ENCODE measurements at places on chromosomes 1 and 21.

DNA sequence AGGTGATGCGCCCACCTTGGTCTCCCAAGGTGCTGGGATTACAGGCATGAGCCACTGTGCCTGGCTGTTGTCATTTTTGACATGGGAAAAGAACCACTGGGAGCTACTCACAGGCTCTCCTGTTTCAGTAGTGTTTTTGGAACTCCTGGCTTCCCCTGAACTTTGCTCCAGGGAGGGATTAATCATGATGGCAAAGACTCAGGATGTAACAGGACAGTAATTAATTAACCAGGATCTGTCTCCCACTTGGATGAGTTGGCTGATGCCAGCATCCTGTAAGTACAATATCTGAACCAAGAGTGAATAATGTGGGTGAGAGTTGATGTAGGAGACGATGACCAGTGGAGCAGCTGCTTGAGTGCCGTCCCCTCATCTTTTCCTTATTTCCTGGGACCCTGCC lies 4.9 kb downstream of the SFT2D2 start:
- no peak for DNase-seq

DNA sequence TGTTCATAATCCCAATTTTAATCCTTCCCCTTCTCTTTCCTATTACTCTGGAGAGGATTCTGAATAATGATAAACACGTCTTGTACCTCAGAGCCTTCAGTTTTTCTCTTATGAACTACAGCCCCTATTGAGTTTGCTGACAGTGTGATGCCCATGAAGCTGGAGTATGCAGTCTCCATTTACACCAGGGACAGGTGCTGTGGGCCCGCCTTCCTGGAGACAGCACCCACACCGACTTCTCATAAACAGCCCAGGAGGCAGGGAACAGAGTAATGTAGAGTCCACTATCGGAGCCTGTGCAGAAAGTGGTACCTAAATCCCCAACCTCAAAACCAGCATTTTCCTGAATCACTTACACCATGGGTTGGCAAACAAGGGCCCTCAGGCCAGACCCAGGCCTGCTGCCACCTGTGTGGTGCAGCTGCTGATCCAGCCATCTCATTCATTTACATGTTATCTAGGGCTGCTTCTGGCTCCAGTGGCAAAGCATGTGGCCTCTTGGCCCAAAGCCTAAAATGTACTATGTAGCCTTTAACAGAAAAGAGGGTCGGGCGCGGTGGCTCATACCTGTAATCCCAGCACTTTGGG lies 95.1 kb upstream of the KRTAP19-8 start:
- no peak for DNase-seq

DNA sequence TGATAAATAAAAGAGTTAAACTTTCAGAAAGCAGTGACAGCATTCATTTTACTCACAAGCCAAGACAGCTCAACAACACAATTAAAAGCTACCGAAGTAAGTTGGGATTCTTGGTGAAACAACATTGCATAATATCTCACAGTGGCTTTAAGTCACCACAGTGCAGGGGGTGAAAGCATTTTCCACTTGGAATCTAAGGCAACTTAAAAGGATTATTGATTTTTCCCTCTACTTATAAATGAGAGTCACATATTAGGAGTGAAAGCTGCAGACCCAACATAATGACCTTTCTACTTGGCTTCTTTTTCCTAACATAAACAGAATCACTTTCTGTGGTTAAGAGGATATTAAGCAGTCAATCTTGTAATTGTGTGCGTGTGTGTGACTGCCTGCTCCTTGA lies 536.6 kb upstream of the CXADR start:
- no peak for DNase-seq

DNA sequence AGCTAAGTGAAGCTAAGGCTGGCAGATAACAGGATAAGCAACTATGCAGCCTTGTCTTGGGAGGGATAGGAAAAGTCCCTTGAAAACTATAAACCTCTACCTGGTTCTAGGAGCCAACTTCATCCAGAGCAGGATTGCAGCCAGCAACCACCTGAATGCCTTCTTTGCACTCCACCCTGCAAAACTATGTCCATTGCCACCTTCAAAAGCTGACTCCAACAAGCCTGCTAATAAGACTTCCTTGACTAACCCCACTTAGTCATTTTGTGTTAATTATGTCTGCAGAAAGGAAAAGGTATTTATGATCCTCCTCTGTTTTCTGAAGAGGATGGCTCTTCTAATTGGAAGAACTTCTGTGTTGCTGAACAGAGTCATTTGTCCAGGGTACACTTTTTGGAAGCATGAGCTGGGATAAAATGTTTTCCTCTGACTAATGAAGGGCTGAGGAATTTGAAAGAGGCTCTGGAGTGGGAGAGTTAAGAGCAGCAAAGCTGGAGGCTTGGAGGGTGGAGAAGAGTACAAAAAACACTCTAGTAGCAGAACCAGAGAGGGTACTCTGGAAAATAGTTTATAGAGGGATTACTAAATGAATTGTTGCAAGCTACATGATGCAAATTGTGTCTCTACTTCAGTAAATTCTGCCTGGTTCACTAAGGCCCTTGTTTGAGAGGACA lies 9.6 kb upstream of the RIMKLA start:
- no peak for DNase-seq

GRCh38 chr21:21230672-21231071 lies 232.5 kb downstream of the NCAM2 start:
- DNase-seq, result no peak

DNA sequence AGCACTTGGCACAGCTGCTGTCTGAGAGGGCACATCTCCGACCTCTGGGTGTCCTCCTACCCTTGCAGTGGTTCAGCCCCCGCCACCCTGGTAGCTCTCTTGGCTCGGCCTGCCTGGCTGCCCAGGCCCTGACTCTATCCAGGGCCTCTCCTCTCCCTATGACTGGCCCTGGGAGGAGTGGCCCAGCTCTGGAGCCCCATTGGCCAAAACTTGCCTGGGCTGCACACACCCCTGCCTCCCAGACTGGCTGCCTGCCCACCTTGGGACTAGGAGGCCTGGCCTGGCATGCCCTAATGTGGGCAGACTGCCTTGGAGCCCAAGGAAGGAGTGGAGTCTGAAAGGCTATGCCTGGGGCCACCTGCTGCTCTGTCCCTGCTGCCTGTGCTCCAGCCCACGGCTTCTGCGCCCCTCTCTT lies 33.6 kb downstream of the ACOT11 start:
- DNase-seq, result no peak

GRCh38 chr1:102578804-102579203 lies 529.5 kb downstream of the COL11A1 start:
- DNase-seq, result no peak

GRCh38 chr1:197774466-197775281 lies 606 bp downstream of the DENND1B start:
- peak; percentile 70 for DNase-seq

DNA sequence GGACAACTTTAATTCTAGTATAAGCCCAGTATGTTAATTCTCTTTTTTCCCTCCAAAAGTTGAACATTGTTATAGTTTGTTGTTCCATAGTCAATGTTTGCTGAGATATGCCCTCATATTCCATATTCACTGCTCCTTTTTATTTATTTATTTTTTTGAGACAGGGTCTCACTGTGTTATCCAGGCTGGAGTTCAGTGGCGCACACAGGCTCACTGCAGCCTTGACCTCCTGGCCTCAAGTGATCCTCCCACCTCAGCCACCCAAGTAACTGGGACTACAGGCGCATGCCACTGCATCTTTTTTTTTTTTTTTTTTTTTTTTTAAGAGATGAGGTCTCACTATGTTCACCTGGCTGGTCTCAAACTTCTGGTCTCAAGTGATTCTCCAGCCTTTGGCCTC lies 38.7 kb downstream of the GFI1 start:
- DNase-seq, result no peak

DNA sequence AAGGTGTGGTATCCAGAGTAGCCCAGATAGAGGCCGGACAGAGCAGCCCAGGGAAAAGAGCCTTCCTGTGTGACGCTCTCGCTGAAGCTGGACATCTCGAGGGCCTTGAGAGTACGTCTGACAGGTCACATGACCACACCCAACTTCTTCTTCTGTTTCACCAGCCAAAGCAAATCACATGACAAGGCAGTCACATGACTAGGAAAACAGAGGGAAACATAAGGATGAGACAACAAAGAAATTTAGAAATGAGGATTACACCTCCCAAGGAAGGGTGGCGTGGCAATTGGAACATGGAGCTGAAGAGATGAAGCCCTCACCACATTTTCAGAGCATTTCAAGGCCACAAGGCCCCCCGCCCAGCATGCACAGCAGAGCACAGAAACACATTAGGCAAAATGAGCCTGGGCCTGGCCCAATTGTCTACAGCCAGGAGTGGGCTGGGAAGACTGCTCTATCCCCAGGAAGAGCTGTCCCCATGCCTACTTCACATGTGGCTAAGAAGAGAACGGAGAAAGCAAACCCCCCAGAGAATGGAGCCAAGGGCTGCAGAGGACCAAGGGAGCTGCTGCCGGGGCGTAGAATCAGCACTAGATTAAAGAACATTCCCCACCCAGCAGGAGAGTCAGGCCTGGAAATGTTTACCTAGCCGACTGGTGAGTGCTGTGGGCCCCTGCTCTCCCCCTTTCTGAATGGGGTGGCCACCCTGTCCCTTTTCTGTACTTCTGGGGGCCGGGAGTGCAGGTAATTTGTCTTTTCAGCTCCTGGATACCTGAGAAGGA lies 305.1 kb downstream of the NPHP4 start:
- no peak for DNase-seq

GRCh38 chr1:224774378-224774777 lies 155.1 kb upstream of the DNAH14 start:
- no peak for DNase-seq

DNA sequence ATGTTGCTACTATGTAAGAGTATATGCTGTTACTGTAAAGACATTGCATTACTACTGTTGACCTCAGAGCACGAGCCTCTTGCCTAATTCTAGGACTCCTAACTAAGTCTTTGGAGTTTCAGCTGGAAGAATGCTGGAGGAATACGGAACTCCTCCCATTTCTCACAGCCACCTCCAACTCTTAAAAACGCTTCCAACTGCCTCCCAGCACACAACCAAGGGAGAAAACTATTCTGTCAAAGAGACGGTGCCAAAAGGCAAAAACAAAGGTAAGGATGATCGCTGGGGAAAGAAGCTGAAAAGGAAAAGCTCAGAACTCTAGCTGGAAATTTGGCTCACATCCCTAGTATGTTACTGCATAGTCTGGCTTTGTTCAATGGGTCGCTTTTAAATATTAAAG lies at the start of gene FMO2:
Gene FMO2, plus strand, starts transcription at position 210 of the 400 bp plus-strand sequence. CDS start 414 bp downstream, outside the sequence.
- no peak for DNase-seq

DNA sequence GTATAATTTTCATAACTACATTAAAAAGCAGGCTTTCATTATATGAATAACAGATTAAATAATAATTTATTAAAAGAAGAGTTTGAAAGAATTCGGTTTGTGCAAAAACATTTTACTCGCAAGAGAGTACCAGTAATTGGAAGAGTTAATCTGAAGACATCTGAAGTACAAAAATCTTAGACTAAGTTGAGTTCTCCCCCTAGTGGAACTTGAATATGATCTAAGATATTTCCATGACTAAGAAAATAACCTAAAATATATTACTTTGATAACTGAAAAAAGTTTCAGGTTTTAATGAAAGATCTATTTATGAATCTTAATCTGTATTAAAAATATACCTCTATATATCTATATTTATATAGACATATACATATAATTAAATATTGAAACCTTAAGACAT lies 112.5 kb upstream of the GFI1 start:
- no peak for DNase-seq

GRCh38 chr1:38326135-38326534 lies 279.5 kb upstream of the POU3F1 start:
- DNase-seq, result no peak

DNA sequence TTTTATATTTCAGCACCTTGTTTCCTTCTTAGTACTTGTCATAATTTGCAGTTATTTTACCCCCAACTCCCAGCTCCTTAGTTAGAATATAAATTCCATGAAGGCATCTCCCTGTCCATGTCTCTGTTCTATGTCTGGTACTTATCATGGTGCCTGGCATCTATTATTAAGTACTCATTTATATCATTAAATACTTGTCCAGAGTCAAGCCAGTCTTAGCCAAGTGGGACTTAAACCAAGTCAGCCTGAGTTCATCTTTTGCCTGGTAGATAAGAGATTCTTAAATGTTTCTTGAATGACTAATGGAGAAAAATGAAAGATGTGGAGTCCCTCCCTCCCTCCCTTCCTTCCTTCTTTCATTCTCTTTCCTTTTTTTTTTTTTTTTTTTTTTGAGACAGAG lies 9.4 kb downstream of the SLC25A44 start:
- no peak for DNase-seq

DNA sequence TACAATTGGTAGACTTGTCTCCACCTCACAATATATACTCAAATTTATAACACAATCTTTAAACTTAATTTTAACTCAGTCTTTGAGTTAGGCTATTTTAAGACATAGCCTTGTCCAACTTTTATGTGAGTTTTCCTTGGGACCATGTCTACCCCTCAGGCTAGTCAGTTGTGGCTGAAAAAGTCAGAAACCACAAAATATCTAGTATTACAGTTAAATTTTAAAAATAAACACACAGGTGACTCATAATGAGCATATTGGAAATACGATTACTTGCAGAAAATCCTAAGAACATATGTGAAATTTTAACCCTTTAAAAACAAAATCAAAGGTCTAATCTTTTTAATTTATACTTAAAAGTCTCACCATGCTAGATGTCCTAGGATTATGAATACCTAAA lies 4.8 kb upstream of the ASB17 start:
- DNase-seq, result no peak

GRCh38 chr21:27813750-27814149 lies 846.9 kb upstream of the ADAMTS5 start:
- DNase-seq, result no peak

GRCh38 chr1:101392552-101392951 lies 155.7 kb downstream of the S1PR1 start:
- DNase-seq, result no peak

- DNase-seq, result no peak
These were observed 170.4 kb downstream of the LIPI start for GRCh38 chr21:14040386-14040785.

GRCh38 chr1:59308839-59309238 lies 11.9 kb downstream of the FGGY start:
- DNase-seq, result no peak

DNA sequence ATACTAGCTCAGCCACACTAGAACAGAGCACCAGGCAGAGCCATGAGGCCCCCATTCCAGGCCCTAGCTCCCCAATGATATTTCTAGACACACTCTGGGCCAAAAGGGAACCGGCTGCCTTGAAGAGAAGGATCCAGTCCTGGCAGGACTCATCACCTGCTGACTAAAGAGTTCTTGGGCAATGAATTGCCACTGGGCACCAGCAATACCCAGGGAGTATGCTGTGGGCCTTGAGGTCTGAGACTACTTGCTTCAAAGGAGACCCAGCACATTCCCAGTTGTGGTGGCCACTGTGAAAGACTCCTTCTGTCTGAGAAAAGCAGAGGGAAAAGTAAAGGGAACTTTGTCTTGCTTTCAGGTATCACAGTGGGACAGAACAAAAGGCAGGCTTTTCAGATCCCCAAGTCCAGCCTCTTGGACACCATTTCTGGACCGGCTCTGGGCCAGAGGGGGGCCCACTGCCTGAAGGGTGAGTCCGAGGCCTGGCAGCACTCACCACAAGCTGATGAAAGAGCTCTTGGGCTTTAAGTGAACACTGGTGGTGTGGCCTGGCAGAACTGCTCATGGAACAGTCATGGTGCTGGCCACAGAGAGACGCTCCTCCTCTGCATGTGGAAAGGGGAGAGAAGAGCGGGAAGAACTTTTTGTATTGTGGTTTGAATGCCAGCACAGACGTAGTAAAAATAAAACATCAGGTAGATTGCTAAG lies 72.5 kb downstream of the CDC42BPA start:
- no peak for DNase-seq

GRCh38 chr1:234168061-234168724 lies 205.1 kb upstream of the COA6 start:
- DNase-seq, result no peak

GRCh38 chr1:156862997-156863599 lies 2.4 kb downstream of the NTRK1 start:
- no peak for DNase-seq

Measured in activated T-cell treated with anti-CD3 and anti-CD28 coated beads, Interleukin-2, amount 50 U/mL, for 48 hours (primary cell).